ENCODE measurements at places on chromosomes 12 and 14.
A peak's percentile ranks its signal among the peaks of the same experiment; 100 is the strongest.

GRCh38 chr12:50620109-50620977 lies 115.6 kb downstream of the DIP2B start:
- DNase-seq, result peak; percentile 39

DNA sequence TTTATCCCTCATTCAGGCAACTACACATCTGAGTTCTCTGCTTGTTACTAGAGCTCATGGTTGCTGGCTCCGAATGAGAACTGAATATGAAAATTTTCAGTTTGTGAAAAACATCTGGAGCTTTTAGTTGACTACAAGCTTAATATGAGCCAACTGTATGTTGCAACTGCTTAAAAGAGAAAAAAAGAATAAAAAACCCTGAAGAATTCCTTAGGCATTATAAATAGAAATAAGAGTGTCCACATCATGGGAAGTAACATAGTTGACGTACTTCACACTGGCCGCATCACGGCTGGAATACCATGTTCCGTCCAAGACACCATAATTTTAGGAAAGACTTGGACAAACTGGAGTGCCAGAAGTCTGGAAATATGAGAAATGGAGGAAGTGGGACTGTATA lies 57.9 kb downstream of the PDE3A start:
- DNase-seq, result no peak

GRCh38 chr12:119071638-119072231 lies 90.4 kb downstream of the SRRM4 start:
- no peak for DNase-seq

DNA sequence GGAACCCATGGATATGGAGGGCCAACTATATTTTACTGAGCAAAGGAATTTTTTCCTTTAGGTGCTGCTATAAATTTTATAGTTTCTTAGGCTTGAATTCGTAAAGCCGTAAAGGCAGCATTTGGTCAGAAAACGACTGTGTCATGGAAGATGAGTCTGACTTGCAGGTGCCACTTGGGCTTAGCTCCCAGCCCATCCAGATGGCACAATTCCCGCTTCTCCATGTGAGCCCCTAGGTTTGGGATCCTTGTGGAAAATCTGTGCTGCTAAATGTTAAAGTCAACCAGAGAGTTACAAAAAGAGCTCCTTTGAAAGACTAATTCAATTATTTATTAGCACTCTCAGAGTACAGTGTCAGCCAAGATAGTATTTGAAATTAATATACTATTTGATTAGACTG lies 120.1 kb upstream of the NPAS3 start:
- no peak for DNase-seq

GRCh38 chr14:24300326-24300980 lies 803 bp downstream of the NOP9 start:
- no peak for DNase-seq

- DNase-seq, result no peak
Observed at GRCh38 chr14:79167957-79168356, 997.8 kb downstream of the NRXN3 start.

DNA sequence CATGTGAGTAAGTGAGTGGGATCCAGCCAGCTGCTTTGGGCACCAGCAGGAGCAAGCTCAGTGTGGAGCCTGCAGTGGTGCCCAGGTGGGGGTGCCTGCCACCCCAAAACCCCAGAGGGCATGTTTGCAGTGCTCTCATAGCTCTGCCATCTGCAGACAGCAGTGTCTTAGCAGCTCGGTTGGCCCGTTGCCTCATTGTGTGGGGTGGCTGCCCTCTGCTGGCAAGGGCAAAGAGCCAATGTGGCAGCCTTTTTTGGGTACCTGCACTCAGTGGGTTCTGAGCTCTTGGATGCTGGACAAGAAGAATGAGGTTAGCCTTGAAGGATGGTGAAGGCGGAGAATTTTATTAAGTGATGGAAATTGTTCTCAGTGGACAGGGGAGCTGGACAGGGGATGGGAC lies 52.3 kb downstream of the NEUROD4 start:
- no peak for DNase-seq

GRCh38 chr12:54306925-54307741 lies 6.3 kb upstream of the NFE2 start:
- DNase-seq, result no peak

DNA sequence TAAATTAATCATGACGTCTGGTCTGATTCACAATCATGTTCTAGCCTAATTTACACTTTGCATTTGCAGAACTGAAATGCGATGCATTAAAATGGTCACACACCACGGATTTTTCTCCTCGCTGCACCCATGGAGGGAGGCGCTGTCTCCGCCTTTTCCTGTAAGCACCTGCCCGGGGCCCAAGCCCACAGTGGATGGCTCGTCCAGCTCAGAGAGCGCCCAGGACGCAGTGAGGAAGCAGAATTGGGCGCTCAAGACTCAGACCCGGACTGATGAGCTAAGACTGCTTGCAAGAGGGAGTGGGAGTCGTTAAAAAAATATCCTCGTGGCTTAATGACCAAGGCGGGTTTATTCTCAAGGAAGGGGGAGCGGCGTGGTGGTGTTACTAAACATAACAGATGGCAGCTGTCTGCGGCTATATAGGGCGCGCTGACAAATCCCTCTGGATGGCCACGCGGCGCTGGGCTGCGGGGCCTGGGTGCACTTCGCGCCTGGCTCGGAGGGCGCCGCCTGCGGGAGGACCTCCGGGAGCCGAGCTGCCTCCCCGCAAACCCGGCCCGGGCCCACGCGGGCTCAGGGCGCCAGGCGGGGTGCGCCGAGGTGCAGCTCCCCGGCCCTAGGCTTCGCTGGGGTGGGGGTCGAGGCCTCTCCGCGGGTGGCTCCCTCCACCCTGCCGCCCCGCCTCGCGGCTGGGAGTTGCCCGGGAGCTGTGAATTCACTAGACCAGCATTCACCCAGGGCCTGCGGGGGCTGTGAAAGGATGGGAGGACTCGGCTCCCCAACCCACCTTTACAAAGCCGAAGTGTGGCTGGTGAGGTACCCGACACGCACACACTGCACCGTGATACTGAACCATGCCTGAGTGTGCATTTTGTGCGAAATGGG lies 78.7 kb downstream of the PPM1A start:
- peak; percentile 91 for DNase-seq

DNA sequence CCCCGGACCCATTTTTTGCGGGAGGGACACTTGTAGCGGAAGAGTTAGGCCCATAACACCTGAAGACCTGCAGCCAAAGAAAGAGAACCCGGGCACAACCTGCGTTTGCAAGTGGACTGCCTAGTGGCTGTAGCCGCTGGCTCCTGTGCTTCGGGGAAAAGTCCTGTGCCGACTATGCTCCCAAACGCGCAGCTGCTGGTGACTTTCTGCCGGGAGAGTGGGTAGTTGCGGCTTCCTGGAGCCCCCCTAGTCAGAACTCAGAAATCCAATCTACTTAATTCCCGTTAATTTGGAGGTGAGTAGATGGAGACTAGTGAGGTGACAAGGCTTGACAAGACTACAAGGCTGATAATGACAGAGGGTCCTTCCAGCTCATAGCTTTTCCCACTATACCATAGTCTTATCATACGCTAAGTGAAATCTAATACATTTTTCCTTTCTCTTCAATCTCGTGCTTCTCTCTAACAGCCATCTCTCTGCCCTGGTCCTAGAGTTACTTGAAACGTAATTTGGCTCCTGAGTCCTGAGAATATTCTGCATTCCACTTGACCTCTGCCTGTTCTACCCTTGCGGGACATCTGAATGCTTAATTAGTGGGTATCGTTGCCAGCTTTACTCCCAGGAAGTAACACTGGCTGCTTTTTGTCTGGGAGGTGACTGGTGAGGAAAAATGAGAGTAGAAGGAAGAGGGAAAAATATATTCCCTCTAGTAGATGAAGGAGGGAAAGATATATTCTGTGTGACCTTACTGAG lies 556 bp downstream of the MTHFD1 start:
- peak; percentile 67 for DNase-seq

DNA sequence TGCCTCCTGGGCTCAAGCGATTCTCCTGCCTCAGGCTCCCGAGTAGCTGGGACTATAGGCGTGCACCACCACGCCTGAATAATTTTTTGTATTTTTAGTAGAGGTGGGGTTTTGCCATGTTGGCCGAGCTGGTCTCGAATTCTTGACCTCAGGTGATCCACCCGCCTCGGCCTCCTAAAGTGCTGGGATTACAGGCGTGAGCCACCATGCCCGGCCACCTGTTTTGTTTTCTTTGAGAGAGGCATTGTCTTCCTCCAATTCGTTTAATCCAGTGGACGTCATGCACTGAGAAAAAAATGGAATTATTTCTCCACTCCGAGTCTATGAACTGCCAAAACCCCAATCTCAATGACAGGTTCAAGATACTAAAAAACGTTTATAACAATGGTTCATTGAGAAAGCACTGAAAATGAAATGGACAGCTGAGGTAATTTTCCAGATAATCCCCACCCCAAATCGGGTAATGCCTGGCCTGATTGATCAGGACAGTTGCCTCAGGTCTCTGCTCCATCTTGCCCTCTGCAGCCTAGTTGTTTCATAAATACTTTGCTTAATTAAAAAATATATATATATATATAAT lies 132.7 kb upstream of the PARP11 start:
- DNase-seq, result no peak

- no peak for DNase-seq
Observed at GRCh38 chr14:105316577-105316941, 2.0 kb downstream of the PACS2 start.

GRCh38 chr12:11941606-11942337 lies 129.0 kb upstream of the BCL2L14 start:
- DNase-seq, result no peak

- DNase-seq, result no peak
Observed at GRCh38 chr14:104085032-104085888, at the start of gene ASPG. ASPG (plus strand) TSS chr14:104085700; CDS start chr14:104085771, 71 bp downstream.

GRCh38 chr12:30719060-30719459 lies 23.4 kb upstream of the IPO8 start:
- DNase-seq, result no peak

DNA sequence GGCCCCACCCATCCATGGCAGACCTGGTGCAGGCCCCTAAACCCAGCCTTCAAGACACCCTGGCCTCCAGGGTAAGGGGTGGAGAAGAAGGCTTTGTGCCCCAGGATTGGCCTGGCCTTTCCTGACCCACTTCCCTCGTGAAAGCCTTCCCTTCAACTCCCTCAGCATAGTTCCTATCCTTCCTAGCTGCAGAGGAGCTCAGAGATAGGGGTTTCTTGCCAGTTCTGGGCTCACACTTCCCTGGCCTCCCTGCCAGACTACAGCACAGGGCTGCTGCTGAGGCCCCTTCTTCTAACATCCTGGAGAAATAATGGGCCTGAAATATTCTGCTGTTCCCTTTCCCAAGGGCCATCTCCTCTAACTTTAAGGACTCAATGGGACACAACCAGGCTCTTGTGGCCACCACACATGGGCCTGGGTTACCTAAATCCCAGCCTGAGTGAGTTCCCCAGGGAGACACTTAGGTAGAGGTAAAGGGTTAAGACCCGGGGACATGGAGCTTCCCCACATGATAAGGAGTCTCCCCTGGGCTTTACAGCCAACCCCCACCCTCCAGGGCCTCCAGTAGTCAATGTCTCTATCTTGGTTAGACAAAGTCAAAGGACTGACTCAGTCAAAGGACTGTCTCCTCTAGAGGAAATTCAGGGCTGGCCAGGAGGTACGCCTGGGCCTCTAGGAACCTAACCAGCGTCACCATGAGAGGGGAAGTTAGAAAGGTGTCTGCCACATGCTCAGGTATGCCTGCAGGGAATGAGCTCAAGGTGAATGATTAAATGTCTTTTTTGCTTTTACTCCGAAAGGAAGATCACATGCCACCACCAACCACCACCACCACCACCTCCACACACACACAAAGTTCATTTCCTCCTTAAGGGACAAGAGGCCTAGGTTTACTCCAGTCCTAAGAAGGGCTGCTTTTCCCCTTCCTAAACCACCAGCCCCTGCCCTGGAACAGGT lies 7.1 kb downstream of the ZFP36L1 start:
- DNase-seq, result no peak
